Natural killer cell treated with Interleukin-12 subunit alpha and Interleukin-12 subunit beta and Interleukin-15 and Interleukin-18, amount 100 ng/mL, for 72 hours (primary cell): ENCODE measurements at places on chromosomes 6 and 20. TPM values are rescaled to one million over a fixed set of nuclear protein-coding genes. Genes with fewer than 3 reads are reported as not detected.

MAS1 gene
- total RNA-seq: not detected

PRICKLE4 gene
- total RNA-seq: not detected

GRCh38 chr20:48820649-48820973 lies 7.2 kb downstream of the PREX1 start:
- H3K4me3 ChIP-seq: peak overlapping the region; percentile 85
- H3K27ac ChIP-seq: no peak overlapping the region
- no peak for DNase-seq
- H3K36me3 ChIP-seq: no peaks in the 10 kb centered on the region

- H3K4me3 ChIP-seq: no peak overlapping the region
- no peak overlapping the region for H3K27ac ChIP-seq
These were observed 12.9 kb upstream of the PRND start for GRCh38 chr20:4708856-4709255.

DNA sequence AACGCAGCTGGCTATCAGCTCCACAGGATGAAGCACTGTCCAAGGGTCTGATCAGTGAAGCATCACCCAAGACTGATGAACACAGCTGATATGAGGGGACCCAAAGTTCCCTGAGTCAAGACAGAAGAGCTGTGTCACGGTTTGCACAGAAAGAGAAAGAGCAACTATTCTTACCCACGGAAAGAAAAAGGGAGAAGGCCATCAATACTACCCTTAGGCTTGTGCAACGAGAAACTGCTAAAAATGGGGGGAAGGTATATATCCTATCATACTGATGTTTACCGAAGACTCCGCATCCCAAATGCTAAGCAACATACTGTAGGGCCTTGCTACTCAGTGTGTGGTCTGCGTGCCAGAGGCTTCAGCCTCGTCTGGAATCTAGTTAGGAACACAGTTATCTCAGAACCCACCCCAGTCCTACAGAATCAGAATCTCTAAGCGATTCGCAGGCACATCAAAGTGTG lies 665 bp downstream of the FASTKD5 start:
- H3K36me3 ChIP-seq: peaks cover 12% of the 10 kb centered on the region
- H3K4me3 ChIP-seq: peak overlapping the region; percentile 97
- no peaks in the 10 kb centered on the region for H3K27me3 ChIP-seq
- H3K27ac ChIP-seq: peak overlapping the region; percentile 96
- H3K4me1 ChIP-seq: peaks cover 34% of the 10 kb centered on the region
- no peak for DNase-seq

DNA sequence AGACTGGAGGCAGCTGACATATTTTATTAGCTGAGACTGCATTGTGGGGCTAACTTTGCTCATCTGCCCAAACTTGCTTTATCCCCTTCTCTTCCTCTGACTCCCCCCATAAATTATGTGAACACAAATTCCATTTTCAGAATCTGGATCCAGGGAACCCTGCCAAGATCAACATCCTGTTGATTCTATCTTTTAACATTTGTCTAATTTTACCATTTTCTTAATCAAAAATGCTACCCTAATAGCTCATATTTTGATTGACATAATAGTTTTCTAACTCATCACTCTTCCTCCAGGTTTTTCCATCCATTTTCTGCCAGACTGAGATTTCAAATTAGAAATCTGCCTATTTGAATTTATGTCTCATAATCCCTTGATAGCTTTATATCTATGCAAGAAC lies 184.7 kb upstream of the PRSS16 start:
- no peak overlapping the region for H3K4me3 ChIP-seq
- peaks cover 48% of the 10 kb centered on the region for H3K27me3 ChIP-seq
- H3K27ac ChIP-seq: no peak overlapping the region
- no peak for DNase-seq
- H3K4me1 ChIP-seq: peaks cover 5% of the 10 kb centered on the region
